ENCODE measurements at places on chromosomes 3 and 15.

- peak; percentile 46 for DNase-seq
These were observed 599.0 kb downstream of the MAGI1 start for GRCh38 chr3:65439641-65440284.

- no peak for DNase-seq
These were observed 104.4 kb upstream of the GOLGA6L6 start for GRCh38 chr15:20645956-20646355.

DNA sequence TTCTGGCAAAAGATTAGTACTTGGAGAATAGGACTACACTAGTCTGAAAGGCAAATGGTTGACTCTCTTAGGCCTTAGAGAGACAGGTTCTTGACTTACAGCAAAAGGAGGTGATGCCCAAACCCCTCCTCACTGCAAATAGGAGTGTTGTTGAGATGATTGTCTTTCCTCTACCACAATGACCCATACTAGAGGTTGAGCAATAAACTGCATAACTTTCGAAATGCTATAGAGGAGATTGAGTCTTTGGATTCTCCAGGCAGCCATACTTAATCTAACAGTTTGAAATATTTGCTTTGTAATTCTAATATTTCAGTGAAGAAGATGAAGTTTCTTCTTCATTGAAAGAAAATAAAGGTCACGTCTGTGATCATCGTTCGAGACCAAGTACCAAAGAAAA, 498.5 kb upstream of the GBE1 start:
- DNase-seq: no peak

DNA sequence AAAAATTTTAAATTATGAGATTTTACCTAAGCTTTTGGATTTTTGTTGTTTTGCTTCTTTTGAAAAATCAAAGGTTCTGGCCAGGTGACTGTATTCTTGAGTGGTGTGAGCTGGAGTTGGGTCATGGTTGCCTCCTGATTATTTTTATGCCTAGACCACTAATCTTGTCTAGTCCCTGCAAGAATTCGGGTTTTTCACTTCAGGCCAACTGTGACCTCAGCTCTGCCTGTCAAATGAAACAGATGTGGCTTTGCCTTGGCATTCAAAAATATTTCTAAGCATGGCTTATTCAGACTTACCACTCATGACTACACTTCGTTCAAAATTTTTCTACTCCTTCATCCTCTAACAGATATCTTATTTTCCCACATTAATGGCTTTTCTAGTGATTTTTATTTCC, 25.4 kb upstream of the CDV3 start:
- no peak for DNase-seq

GRCh38 chr15:42154956-42155355, 1.5 kb downstream of the PLA2G4F start:
- no peak for DNase-seq

DNA sequence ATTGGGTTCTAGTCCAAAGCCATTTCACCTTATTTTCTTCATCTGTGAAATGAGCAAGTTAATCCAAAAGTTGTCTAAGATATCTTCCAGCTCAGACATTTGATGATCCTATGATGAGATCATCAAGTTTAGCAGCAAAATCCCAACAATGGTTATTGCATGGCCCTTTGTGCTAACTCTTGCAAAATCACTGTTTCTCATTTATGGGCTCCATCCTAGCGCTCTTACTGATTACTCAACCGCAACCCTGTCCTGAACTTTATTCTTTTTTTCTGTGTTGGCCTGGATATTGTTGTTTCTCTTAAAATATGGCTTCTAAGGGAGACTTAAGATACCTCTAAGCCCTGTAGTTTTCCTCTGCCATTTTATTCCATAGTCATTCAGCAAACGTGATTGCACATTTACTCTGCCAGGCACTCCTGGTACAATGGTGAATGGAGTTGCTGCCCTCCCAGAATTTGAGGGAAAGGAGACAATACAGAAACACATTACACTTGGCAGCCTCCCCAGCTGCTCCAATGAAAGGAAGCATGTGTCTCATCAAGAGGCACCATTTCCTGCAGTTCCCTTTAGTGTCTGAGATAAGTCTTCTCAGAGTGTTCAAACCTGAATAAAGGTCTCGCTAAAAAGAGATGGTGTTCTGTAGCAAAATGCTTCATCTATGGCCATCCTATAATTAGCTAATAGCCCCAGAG, 4.4 kb downstream of the GXYLT2 start:
- no peak for DNase-seq

DNA sequence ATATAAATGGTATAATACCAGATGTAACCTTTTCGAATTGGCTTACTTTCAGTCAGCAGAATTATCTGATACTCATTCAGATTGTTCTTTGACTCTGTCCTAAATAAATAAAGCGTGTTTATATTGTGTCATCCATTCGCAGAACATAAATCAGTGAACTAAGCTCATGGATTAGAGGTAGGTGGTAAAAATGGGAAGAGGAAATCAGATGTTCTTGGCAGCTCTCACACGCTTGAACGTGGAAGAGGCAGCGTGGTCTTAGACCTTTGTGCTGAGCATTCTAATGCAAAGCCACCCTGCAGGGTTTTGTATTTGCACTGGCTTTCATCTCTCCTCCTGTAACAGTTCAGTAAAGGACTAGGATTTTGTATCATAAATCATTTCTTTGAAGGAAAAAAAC, 441.4 kb downstream of the GABRG3 start:
- no peak for DNase-seq

DNA sequence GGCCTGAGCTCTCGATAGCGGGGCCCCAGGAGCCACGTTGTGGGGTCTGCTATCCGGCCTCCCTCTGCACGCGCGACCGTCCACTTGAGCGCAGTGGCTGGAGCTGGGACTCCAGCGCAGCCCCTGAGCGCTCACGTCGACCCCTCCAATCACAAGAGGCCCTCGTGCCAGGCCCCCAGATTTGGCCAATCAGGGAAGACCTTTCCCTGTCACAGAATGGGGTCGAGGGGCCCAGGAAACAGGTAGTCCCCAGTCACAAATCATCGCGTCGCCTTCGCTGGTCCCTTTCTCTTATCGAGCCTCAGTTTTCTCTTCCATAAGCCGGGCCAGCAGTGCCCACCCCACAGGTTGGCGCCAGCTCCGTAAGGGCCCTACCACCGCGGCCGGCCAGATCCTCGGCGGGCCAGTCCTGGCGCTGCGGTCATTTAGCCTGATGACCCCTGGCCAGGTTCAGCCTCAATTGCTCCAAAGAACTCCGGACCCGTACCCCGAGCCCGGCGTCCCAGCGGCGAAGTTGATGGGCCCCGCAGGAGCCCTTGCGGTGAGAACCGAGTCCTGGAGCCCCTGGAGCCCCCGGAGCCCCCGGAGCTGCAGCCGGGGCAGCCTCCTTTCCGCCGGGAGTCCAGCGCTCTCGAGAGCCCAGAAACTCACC, 435 bp downstream of the ALDH1L1 start:
- no peak for DNase-seq

DNA sequence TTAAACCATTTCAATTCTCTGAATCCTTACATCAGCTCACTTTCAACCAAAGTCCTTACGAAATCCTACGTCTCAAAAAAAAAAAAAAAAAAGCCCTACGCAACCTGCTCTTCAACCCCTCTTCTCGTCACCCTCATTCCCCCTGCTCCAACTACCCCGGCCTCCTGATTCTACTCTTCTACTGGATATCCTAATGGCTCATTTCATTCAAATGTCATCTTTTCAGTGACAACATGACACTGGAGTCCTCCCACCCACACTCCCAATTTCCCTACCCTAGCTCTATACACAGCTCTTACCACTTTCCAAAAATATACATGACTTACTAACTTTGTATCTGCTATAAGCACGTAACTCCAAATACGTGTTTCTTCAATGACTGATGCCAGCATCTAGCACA, 11.5 kb downstream of the UBP1 start:
- DNase-seq: no peak

GRCh38 chr3:30122359-30122758, 484.0 kb upstream of the TGFBR2 start:
- DNase-seq: no peak

GRCh38 chr3:49377483-49377882, 19.3 kb upstream of the GPX1 start:
- no peak for DNase-seq

DNA sequence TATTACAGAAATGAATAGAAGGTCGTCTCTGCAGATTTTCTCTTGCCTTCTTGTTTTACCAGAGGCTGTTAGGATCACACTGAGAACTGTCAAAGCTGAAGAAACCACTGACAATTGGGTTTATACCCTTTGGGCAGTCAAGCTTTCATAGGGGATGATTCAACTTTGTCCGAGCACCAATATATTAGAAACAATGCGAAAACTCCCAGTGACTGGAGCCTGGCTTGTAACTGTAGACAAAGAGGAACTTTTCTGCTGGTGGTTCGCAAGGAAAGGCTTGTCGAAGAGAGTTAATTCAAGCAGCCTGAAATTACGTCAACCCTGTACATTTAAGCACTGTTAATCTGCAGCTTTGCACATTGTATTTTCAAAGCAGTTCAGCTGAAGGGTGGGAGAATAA, 193.2 kb upstream of the ZNF385D start:
- DNase-seq: no peak

DNA sequence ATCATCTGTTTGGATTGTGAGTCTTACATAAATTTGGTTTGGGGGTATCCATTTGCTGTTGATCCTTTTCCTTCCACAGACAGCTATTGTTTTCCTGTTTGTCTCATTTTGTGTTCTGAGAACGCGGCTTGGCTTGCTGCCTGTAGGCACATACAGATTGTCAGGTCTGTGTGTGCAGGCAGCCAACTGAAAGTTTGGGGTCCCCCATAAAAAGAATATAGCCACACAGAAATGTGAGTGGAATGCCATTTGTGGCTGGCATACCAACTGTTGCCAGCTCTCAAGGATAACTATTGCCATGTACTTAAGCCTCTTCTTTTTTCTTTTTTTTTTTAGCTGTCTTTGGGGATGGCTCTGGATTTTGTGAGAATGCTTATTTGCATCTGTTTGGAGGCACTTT, 1308.0 kb downstream of the ROBO1 start:
- DNase-seq: no peak

GRCh38 chr3:100419406-100419805, 18.1 kb downstream of the LNP1 start:
- no peak for DNase-seq

DNA sequence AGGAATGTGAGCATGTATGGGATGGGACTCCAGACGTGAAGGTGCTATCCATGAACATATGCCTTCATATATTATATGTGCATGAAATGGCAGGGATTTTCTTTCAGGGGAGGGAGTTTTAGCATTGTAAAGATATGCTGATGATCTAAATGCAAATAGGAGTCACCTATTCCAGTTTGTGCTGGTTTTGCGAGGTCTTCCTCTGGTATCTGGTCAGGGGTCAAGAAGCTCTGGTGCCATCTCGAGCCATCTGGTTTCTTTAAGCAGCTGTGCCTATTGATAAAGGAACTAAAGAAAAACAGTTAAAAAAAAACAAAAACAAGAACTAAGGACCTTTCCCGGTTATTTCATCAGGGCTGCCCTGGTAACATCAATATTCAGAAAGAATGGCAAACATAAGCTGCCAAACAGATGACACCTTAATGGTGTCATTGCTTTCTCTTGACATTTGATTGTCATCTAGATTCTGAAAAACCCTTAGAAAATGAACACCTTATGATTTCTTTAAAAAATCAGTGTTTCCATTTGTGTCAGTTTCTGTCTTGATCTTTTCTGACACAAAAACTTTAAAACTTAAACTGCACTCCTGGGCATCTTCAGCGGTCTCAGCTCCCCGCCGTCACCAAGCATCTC, 22.7 kb downstream of the APH1B start:
- DNase-seq: no peak

GRCh38 chr3:138724443-138724842, 110.3 kb downstream of the PIK3CB start:
- no peak for DNase-seq

GRCh38 chr15:40409366-40409765, 3.8 kb downstream of the IVD start:
- no peak for DNase-seq

DNA sequence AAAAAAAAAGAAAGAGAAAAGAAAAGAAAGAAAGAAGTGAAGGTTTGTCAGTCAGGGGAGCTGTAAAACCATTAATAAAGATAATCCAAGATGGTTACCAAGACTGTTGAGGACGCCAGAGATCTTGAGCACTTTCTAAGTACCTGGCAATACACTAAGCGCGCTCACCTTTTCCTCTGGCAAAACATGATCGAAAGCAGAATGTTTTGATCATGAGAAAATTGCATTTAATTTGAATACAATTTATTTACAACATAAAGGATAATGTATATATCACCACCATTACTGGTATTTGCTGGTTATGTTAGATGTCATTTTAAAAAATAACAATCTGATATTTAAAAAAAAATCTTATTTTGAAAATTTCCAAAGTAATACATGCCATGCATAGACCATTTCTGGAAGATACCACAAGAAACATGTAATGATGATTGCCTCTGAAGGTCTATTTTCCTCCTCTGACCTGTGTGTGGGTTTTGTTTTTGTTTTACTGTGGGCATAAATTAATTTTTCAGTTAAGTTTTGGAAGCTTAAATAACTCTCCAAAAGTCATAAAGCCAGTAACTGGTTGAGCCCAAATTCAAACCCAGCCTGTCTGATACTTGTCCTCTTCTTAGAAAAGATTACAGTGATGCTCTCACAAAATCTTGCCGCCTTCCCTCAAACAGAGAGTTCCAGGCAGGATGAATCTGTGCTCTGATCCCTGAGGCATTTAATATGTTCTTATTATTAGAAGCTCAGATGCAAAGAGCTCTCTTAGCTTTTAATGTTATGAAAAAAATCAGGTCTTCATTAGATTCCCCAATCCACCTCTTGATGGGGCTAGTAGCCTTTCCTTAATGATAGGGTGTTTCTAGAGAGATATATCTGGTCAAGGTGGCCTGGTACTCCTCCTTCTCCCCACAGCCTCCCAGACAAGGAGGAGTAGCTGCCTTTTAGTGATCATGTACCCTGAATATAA, 2.0 kb downstream of the B2M start:
- DNase-seq: no peak

GRCh38 chr3:190089711-190090110, 31.0 kb downstream of the P3H2 start:
- no peak for DNase-seq

GRCh38 chr15:66675446-66675845, 26.6 kb upstream of the SMAD6 start:
- DNase-seq: no peak

DNA sequence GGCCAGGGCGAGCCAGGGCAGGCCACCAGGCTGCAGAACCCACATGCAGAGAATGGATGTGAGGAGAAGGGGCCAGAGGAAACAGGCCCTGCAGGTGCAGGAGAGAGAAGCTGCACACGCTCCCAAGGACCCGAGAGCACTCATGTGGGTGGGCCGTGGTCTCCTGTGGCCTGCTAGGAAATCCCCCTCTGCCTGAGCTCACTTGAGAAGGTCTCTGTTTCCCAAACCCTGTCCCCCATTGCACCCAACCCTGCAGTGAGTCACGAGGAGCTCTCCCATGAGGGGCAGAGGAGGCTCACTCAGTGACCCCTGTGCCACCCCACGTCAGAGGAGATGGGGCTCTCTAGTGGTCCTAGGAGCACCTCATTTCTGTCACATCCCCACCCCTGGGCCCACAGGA, 111.1 kb downstream of the KLF13 start:
- no peak for DNase-seq

GRCh38 chr15:87669846-87670245, 586.7 kb downstream of the NTRK3 start:
- DNase-seq: no peak

Measured in HFF-Myc (cell line).